Activated CD8-positive, alpha-beta memory T cell treated with anti-CD3 and anti-CD28 coated beads, Interleukin-2, amount 10 ng/mL, durations not matched to agents 7 days and 5 days (primary cell): ENCODE measurements at places on chromosomes 2 and 18. TPM values are rescaled to one million over a fixed set of nuclear protein-coding genes. Genes with fewer than 3 reads are reported as not detected.

DNA sequence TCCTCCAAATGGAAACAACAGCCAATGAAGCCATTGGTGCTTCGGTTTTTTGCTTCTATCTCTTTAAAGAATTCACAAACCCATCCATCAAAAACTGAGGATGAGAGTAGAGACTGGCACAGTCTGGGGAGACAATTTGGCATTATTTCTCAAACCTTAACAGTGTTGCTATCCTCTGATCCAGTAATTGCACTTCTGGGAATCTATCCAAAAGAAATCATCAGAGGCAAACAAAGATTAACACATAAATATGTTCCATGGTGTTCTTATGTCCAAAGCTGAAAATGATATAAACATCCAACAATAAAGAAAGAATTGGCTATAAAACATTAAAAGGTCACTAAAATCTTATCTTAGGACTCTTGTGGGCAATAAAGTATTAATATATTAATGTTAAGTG is 35.1 kb downstream of the REEP1 start:
- H3K4me1 ChIP-seq = no peaks in the 10 kb centered on the region
- DNase-seq = no peak
- no peak overlapping the region for H3K27ac ChIP-seq

- H3K27me3 ChIP-seq = no peaks in the 10 kb centered on the region
- peak overlapping the region; percentile 45 for H3K27ac ChIP-seq
- no peak for DNase-seq
- H3K4me1 ChIP-seq = peaks cover 75% of the 10 kb centered on the region
Observed at GRCh38 chr2:12498704-12499103, 218.0 kb upstream of the TRIB2 start.

GRCh38 chr18:11027862-11028261 is 121.5 kb downstream of the PIEZO2 start:
- H3K36me3 ChIP-seq = no peaks in the 10 kb centered on the region
- no peak overlapping the region for H3K4me3 ChIP-seq
- H3K27me3 ChIP-seq = no peaks in the 10 kb centered on the region
- no peaks in the 10 kb centered on the region for H3K4me1 ChIP-seq
- no peak for DNase-seq

- H3K27me3 ChIP-seq = peaks cover 4% of the 10 kb centered on the region
- H3K4me1 ChIP-seq = peaks cover 58% of the 10 kb centered on the region
- peak overlapping the region; percentile 5 for H3K4me3 ChIP-seq
- peaks cover 21% of the 10 kb centered on the region for H3K36me3 ChIP-seq
- DNase-seq = no peak
- peak overlapping the region; percentile 1 for H3K27ac ChIP-seq
Observed at GRCh38 chr2:33494155-33494779, 17.8 kb downstream of the RASGRP3 start.

GRCh38 chr2:233519787-233520611 is 46.6 kb downstream of the USP40 start:
- no peak overlapping the region for H3K27ac ChIP-seq
- no peak overlapping the region for H3K4me3 ChIP-seq
- no peaks in the 10 kb centered on the region for H3K27me3 ChIP-seq
- peaks cover 1% of the 10 kb centered on the region for H3K36me3 ChIP-seq
- DNase-seq = no peak

RBM44 gene
- total RNA-seq = 1.2 TPM

MYOM1 gene
- 1.6 TPM for total RNA-seq
